LHCN-M2 (cell line): ENCODE measurements at places on chromosomes 16 and 17.

GRCh38 chr17:64355536-64356303 is 34.9 kb downstream of the PECAM1 start:
- peak; percentile 88 for DNase-seq

DNA sequence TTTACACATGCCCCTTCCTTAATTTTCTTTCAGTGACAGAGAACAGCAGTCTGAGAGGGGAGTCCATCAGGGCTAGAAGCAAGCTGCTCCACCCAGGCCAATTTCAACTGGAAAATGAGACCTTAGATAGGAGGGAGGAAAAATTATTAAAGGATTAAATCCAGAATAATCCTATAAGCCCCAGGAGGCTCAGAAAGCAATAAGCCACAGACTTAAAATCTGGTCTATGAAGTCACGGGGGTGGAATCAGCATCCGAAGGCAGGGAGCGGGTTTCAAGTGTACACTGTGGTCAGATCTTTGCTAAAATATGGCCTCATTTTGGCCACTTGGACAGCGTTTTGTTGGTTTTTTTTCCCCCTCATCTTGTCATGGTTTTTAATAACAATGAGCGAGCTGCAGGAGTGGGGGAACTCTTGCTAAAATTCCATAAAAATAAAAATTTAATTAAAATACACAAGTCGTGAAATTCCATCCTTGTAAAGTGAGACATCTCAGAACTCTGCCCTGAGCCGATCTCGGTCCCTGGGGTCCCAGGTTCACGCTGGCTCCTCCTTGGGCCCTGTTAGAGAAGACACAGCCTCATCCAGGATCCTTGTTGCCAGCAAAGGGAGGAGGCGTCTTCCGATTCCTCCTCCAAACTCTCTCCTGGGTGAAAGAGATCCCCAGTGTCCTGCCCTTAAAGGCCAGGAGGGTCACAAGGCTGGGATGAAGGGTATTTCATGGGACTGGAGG is 51.6 kb upstream of the ETV4 start:
- no peak for DNase-seq

GRCh38 chr17:27398691-27399090 is 57.6 kb upstream of the KSR1 start:
- DNase-seq, result peak; percentile 43

DNA sequence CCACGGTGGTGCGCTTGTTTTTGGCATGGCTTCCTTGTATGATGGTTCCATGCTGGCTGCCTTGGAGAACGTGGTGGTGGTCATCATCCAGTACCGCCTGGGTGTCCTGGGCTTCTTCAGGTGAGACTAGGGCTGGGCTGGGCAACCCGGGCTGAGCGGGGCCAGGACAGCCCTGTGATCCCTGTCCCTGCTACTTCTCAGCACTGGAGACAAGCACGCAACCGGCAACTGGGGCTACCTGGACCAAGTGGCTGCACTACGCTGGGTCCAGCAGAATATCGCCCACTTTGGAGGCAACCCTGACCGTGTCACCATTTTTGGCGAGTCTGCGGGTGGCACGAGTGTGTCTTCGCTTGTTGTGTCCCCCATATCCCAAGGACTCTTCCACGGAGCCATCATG is 4.9 kb downstream of the CES2 start:
- DNase-seq, result no peak

DNA sequence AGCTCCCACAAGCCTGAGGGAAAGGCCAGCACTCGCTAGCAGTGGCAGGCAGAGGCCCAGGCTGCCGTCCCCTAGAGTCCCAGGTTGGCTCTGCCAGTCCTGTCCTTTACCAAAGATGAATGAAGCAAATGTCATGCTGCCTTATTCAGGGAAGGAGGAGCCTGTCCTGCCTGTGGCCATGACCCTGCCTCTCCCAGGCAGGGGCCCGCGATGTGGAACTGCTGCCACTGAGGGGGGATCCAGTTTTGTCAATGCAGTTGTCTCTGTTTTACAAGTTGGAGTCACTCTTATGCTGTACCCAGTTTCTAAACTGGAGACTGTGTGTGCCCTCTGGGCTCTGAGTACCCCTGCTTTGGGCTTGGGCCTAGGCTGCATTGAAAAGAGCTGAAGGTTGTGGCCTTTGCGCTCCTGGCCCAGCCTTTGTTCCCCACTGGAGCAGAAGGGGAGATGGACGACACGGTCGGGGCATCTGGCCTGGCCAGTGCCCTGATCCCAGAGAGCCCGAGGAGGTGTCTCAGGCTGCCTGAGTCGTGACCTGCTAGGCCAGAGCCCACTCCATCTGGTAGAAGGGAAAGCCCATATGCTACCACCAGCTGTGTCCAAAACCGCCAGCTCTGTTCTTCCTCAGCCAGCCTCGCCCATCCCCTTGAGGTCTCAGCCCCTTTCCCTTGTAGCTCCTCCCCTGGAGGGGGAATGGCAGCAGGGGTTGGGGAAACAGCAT is 5.5 kb downstream of the LIMD2 start:
- DNase-seq, result no peak
